GM20000 (cell line): ENCODE measurements at places on chromosomes 11 and 22.
A peak's percentile ranks its signal among the peaks of the same experiment; 100 is the strongest.

DNA sequence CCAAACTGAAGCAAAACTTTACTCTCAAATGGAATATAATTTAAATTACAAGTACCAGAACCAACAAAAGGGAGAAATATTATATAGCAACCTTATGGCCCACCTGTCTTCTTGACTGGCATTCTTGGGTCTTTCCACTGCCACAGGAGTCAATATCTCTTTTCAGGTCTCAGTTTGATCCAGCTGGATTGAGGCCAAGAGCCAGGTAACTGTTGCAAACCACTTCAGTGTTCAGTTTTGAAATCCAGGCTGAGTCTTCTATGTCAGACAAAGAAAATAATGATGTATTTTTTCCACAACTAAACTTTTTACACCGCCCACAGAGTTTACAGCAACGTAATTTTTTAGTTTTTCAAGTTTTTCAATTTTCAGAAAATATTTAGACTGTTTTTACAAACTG lies 648 bp downstream of the DLG2 start:
- DNase-seq, result no peak

DNA sequence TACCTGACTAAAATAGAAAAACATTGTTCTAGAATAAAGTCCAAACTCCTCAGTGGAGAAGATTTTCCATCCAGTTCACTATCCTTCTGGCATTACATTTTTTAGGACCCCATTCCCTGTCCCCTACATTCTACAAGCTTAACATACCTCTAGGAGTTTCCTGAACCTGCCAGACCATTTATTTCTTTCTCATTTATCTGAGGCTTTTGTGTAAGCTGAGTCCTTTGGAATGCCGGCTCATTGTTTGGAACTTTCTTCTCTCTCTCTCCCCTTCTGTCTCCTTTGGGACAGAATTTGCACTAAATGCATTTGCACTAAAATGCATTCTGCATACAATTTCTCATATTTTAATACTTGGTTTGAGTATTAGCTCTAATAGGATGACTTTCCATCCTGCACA lies 393.0 kb upstream of the ANO3 start:
- no peak for DNase-seq

- DNase-seq, result no peak
These were observed 227.6 kb upstream of the PITPNB start for GRCh38 chr22:28146401-28147314.

GRCh38 chr22:49925525-49926128 lies 7.2 kb downstream of the CRELD2 start:
- peak; percentile 77 for DNase-seq

DNA sequence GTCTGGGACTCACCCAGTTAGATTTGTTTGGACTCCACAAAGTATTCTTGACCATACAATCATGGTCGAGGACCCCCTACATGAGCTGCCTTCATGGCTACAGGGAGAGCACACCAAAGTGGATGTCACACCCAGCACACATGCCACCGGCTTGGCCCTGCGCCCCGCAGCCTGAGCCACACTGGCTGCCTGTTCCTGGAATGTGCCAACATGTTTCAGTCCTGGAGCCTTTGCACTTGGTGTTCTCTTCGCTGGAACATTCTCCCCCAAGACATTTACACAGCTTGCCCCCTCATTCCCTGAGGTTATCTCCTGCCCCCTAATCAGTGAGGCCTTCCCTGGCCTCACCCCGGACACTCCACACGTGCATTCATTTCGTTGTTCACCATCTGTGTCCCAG lies 46.0 kb downstream of the PPARA start:
- DNase-seq, result no peak

DNA sequence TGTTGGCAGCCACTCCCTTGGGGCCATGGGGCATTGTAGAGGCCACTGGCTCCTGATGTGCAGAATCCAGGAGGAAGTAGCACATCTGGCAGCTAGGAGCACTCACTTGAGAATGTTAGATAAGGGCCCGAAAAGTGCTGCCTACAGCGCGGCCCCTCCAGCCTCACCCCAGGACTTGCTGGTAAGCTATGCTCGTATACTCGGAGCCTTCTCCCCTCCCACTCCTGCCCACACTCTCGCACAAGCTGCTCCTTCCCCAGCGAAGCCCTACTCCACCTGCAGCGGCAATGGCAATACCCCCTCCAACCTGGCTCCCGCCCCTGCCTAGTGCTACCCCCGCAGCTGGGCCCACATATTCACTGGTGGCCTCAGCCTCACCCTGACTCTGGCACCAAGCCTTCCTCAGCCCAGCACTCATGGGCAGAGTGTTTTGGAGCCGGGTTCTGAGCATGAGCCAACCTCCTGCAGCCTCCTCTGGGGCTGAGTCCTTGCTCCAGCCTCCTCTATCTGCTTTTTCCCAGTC lies 47.7 kb downstream of the PDE2A start:
- DNase-seq, result no peak
